Activated CD4-positive, CD25-positive, alpha-beta regulatory T cell (primary cell): ENCODE measurements at places on chromosomes 6 and 20.

DNA sequence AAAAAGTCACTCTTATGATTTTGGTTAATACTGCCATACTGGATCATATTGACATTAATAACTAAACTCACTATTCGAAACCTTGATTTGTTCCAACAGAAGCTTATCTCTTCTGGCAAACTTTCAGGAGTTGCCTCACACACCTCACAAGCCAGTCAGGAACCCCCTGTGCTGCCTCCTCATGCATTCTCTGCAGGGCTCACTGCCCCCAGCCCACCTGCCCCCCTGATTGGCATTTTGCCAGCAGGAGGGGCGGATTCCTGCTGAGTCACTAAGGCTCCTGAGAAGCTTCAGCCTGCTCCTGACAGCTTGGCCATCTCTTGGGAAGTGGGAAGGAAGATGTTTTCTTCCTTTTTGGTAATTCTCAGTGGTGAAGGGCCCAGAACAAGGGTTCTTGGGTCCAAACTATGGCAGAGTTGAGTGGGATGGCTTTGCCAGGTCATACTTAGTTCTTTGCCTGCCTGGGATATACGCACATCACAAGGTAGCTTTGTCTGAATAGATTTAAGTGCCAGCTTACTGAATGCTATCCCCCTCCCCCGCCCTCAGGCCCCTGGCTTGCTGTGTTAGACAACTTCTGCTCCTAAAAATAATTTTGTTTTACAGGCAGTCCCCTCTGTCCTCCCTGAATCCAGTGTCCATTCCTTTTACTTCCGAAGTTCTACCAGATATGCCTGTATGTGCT, 31.4 kb downstream of the SLC35F1 start:
- DNase-seq: no peak

DNA sequence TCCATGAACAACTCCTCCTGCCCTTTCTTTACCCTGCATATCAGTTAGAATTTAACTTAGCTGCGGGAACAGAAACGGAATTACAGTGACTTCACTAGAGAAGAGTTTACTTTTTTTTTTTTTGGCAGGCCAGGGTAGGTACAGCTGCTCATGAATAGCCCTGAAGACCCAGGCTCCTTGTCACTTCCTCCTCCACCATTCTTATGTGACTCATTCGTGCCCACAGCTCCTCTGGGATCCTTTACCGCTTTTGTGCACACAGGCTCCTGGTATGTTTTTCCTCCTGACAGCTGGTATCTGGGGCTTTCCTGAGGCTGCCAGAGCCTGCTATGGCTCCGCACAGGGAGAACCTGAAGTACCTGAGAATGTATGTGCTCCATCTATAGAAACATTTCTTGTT, 3.9 kb upstream of the KCNS1 start:
- DNase-seq: no peak

DNA sequence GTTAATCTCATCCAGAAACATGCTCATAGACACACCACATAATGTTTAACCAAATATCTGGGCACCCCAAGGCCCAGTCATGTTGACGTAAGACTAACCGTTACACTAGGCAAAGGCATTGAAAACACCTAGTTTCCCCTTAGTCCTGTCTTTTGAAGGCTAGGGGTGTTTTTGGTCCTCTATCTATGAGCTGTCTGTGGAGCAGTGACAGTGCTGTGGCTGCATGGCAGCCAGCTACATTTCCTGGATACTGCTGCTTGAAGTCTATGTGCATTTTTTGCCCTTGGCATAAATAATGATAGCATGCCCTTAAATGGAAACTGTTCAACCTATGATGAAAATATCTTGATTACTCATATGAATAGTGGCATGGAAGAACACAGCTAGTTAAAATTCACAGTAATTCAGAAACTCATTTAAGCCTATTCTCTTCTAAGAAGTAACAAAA, 18.6 kb downstream of the FARS2 start:
- no peak for DNase-seq

- DNase-seq: no peak
Observed at GRCh38 chr20:45303586-45304463, 2.8 kb upstream of the RBPJL start.

DNA sequence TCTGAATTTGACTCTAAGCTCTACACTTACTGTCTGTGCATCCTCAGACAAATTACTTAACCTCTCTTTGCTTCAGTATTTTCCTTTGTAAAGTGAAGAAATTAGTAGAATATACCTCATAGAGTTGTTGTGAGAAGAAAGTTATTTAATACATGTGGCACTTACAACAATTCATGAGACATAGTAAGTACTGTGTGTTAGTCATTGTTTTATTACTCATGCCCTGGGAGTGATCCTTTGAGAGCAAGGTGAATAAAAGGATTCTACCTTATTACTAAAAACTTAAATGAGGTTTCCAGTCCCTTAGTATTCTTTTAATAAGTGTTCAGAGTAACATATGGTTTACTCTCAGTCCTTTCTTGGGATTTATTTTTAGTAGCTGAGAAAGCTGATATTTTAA, 233.6 kb upstream of the MAP3K7 start:
- no peak for DNase-seq
